ENCODE measurements at places on chromosomes 11 and 22. TPM values are rescaled to one million over a fixed set of nuclear protein-coding genes. Genes with fewer than 3 reads are reported as not detected.

DNA sequence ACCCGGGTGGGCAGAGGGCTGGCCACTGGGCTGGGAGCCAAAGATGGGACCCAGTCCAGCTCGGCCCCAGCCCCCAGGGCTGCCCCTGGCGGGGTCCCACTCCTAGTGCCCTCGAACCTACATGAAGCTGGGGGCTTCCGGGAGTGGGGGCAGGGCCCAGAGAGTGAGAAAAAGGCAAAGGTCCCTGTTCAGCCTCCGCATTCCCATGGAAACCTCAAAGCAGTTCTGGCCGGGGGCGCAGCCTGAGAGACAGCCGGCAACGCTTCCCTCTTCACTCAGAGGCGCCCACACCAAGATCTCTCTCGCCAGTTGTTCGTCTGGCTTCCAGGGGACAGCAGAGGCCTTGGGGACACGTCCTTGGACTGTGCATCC is 22.4 kb upstream of the ARHGAP8 start:
- H3K36me3 ChIP-seq, result peaks cover 14% of the 10 kb centered on the region
- H3K4me3 ChIP-seq, result no peak overlapping the region
- no peaks in the 10 kb centered on the region for H3K27me3 ChIP-seq

- peaks cover 1% of the 10 kb centered on the region for H3K36me3 ChIP-seq
- peaks cover 1% of the 10 kb centered on the region for H3K27me3 ChIP-seq
- no peak overlapping the region for H3K4me3 ChIP-seq
- no peaks in the 10 kb centered on the region for H3K4me1 ChIP-seq
- no peak for DNase-seq
Observed at GRCh38 chr11:130831976-130832375, 84.3 kb downstream of the SNX19 start.

DNA sequence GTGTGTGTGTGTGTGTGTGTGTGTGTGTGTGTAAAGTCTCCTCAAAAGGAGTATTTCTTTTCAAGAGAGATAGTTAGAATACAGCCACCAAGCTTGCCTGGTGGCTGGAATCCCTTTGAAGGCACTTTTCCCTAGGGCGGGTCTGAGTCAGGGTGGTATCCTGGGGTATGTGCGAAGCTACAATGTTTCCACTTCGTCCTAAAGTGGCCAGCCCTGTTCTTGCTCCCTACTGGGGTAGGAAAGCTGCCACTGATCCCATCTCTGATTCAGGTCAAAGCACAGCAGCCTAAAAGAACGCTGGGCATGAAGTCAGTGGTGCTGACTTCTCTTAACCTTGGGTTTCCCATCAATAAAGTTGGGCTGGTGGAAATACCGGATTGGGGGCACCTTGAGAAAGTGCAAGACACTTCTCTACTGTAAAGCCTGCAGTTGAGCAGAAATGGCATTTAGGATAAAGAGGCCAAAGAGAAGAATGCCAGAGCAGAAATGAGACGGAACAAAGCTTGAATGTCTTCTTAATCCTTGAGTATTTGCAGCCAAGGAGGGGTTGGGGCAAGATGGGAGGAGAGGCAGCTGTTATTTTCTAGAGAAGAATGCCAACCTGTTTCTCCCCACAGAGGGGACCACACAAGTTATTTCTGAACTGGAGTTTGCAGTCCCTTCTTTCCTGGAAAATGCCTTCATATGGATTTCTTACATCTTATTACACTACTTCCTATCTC is 35.3 kb downstream of the ZNRF3 start:
- H3K4me3 ChIP-seq, result no peak overlapping the region
- no peak overlapping the region for H3K27ac ChIP-seq
- peaks cover 15% of the 10 kb centered on the region for H3K4me1 ChIP-seq
- peaks cover 38% of the 10 kb centered on the region for H3K27me3 ChIP-seq
- H3K36me3 ChIP-seq, result no peaks in the 10 kb centered on the region

GRCh38 chr22:20171288-20172140 is 20.7 kb upstream of the CCDC188 start:
- no peaks in the 10 kb centered on the region for H3K36me3 ChIP-seq
- no peaks in the 10 kb centered on the region for H3K4me1 ChIP-seq
- H3K27ac ChIP-seq, result no peak overlapping the region
- no peak overlapping the region for H3K4me3 ChIP-seq

DNA sequence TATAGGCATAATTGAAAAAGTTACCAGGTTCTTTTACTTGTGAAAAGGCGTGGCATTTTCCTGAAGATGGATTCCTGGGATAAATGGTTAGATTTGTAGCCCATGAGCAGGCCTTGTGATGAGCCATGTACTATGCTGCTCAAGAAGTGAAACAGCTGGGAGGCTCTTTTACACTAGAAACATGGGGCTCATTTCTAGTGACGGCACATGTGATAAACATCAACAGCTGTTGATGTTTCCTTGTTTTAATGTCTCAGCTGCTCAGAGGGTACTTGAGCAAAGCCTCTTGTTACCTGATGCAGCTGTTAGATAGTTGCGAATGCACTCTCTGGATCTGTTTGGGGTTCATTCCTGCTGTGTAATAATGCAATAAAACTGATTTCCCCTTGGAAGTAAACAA is 396.8 kb downstream of the GUCY1A2 start:
- no peak for DNase-seq
- no peaks in the 10 kb centered on the region for H3K27me3 ChIP-seq
- no peaks in the 10 kb centered on the region for H3K36me3 ChIP-seq
- H3K4me1 ChIP-seq, result no peaks in the 10 kb centered on the region

DNA sequence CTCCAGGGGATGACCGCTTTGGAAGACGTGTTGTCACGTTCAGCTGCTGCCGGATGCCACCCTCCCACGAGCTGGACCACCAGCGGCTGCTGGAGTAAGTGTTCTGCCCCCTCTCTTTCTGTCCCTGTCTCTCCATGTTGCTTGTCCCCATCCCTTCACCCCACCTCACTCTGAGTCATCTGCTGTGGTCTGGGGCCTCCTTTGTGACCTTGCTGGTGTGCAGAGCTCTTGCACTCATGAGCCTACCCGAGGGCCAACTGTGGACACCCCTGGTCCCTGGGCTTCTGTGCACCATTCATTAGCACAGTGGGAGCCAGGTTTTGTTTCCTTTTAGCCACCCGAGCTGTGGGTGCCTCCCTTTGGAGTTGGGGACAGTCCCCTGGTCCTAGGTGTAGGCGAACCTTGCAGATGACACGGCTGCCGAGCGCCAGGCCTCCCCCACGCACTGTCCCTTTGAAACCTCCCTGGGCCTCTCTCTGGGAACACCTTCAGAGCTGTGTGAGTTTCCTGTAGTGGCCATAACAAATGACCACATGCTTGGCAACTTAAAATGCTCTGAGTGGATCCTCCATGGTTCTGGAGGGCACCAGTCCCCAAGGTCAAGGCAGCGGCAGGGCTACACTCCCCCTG is 49.8 kb downstream of the ARHGAP8 start:
- H3K27me3 ChIP-seq, result no peaks in the 10 kb centered on the region
- H3K4me3 ChIP-seq, result no peak overlapping the region
- DNase-seq, result peak; percentile 25

- H3K27me3 ChIP-seq, result no peaks in the 10 kb centered on the region
- no peak for DNase-seq
- H3K4me1 ChIP-seq, result peaks cover 3% of the 10 kb centered on the region
Observed at GRCh38 chr11:134260503-134260902, 7.1 kb downstream of the ACAD8 start.

- peaks cover 11% of the 10 kb centered on the region for H3K4me1 ChIP-seq
- H3K27me3 ChIP-seq, result peaks cover 10% of the 10 kb centered on the region
- no peaks in the 10 kb centered on the region for H3K36me3 ChIP-seq
- peak; percentile 15 for DNase-seq
Observed at GRCh38 chr22:46500201-46500600, 37.2 kb downstream of the CELSR1 start.

The KRTAP5-10 gene
- not detected for total RNA-seq

The NRIP3 gene
- total RNA-seq, result 2.2 TPM
